ENCODE measurements at places on chromosomes 7 and 10. TPM values are rescaled to one million over a fixed set of nuclear protein-coding genes. Genes with fewer than 3 reads are reported as not detected.

DNA sequence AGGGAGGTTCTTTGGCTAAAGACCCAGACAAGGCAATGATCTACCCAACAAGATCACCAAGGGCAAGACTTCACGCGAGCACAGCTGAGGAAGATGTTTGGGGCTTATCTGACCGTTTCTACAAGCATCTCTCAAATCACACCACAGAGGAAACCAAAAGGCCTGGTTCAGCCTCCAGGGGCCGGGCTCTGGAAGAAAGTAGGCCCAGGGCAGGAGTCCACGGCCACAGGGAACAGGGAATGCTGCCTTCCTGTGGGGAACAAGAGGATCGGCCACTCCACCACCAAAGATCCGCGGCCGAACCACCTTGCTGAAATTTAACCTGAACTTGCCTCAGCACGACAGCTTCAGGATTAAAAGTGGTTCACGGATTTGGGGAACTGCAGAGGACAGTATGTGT is 332.5 kb downstream of the PTPRN2 start:
- DNase-seq, result no peak

DNA sequence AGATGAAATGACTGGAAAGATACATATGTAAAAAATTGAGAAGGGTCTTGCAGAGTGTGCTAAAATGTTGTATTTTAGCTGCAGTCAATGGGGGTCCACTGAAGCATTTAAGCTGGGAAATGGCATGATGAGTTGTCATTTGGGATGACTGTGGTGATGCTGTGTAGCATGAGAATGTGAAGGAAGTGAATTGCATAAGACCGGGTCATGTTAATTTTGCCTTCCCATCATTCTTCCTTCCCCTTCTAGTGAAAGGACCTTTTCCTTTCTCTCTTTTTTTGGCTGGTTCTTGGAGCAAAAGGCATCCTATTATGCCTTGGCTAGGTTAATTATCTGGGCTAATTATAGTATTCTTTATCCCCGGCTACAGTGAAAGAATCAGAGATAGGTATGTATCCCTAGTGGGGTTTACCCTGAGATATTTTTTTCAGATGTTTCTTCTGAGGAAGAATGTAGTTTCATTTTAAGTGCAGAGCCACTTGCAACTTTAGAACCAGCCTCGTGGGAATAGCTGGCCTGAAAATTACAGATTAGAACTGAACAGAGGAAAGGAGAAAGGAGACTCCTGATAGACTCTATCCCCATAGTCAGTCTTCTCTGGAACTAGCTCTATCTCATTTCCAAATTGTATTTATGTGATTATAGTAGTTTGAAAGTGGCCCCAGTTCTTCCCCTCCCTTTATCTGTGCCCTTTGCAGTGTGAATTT is 93.6 kb downstream of the HGF start:
- no peak for DNase-seq

DNA sequence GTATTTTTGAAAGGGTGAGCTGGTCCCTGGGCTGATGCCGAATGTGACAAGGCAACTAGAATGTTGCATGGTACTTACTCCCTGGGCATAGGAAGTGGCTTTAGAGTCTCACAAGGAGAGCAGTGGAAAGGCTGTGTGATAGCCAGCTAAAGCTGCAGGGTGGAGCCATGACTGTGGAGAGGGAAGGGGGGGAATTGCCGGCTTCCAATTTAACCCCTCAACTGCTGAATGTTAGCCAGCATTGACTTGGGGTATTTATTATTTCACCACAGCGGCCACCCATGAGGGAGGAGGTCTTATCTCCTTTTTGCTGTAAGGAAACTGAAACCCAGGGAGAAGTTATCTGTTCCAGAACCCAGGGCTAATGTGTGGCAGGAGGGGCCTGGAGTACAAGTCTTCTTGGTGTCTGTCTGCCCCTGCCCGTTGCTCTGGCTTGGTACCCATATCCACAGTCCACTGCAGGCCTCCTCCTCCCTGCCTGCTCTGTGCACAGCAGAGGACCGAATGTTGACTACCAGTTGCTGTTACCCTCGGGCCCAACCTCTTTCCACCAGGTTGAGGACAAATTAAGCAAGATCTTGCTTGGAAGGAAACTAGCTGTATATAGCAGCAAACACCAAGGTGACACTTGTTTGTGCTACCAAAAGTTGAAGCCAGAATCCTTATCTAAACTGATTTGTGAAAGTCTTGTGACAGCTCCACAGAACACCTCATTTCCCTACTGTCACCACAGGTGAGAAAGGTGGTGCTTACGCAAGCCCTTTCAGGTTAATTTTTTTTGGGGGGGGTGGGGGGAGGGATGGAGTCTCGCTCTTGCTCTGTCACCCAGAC is 37.6 kb downstream of the WBP1L start:
- no peak for DNase-seq

DNA sequence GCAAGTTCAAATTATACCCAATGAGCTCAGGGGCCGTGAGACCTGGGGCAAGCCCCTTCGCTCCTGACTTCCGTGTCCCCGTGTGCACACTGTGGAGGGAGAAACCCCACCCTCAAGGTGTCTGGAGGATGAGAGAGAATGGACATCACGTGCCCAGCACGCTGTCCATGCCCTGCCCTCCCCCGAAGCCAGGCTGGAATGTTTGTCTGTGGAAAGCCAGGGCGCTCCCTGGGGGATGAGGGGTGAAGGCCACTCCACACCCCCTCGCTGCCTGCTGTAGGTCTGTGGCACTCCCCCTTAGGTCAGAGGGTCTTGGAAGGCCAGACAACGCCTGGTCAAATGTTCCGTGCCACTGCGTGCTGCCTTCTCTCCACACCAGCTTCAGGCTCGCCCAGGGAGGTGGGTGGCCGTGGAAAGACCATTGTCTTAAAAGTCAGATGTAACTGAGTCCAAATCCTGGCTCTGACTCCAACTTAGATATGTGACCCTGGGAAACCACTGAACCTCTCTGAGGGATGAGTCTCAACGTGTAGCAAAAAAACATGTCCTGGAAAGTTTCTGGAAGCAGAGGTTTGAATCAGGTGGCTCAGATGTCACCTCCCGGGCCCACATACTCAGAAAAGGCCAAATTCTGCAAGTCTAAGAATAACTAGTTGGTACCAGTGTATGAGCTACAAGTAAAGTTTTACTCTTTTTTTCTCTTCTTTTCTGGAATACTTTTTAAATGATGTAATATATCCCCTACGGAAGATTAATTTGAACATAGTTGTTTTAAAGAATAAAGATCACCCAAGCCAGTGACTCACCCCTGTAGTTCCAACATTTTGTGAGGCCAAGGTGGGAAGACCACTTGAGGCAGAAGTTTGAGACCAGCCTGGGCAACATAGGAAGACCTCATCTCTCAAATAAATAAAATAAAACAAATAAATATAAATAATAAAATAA is 24.9 kb downstream of the RCC1L start:
- no peak for DNase-seq

DNA sequence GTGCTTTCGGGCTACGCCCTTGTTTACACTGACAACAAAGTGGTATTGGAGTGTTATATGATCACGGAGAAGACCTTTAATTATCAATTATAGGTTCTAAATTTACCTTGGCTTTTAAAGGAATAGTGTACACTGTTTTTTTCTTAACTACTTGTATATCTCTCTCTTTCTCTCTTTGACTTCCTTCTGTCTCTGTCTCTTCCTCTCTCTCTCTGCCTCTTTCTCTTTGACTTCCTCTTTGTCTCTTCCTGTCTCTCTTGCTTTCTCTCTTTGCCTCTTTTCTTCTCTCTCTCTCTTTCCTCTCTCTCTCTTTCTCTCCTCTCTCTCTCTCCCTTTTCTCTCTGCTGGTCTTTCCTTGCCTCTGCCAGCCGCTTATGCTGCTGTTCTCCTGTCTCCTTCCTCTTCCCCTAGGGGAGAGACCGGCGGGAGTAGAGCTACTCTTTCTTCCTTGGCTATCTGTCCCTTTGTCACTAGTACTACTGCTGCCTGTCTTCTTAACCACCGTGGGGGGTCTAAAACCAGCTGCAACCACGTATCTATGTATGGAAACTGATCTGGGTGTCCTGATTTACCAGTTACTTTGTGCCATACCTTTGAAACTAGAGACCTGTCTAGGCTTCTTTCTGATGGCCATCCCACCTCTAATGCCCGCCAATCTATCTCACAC is 36.9 kb upstream of the GSDME start:
- DNase-seq, result no peak

DNA sequence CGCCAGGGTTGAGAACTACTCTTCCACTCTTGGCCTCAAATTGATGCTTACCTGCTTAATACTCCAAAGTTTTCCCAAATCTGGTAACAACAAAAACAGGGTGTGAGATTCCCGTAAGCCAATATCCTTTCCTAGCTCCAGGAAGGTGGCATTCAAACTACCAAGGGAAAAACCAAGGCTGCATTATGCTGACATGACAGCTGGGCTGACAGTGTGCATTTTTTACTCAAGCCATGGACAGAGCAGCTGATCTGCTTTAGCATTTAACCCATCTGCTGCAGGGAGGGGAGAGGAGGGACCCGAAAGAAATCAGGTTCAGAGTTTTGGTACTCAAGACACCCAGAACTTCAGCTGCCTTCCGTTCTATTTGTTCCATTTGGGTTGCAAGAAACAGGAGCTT is 49.8 kb upstream of the RAPGEF5 start:
- DNase-seq, result no peak

GRCh38 chr7:26078437-26079336 is 73.3 kb upstream of the NFE2L3 start:
- no peak for DNase-seq

DNA sequence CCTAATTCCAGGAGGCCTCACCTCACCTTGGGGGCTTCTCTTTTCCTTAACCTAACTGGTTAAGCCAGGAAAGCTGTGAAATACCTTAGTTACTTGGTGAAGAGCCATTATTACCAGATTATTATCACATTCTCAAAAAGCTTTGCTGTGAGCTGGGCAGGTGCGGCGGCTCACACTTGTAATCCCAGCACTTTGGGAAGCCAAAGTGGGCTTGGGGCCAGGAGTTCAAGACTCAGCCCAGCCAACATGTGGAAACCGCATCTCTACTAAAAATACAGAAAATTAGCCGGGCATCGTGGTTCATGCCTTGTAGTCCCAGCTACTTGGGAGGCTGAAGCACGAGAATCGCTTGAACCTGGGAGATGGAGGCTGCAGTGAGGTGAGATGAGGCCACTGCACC is 102.4 kb upstream of the KLF6 start:
- DNase-seq, result no peak

- no peak for DNase-seq
Observed at GRCh38 chr7:39827571-39827970, 122.5 kb upstream of the CDK13 start.

DNA sequence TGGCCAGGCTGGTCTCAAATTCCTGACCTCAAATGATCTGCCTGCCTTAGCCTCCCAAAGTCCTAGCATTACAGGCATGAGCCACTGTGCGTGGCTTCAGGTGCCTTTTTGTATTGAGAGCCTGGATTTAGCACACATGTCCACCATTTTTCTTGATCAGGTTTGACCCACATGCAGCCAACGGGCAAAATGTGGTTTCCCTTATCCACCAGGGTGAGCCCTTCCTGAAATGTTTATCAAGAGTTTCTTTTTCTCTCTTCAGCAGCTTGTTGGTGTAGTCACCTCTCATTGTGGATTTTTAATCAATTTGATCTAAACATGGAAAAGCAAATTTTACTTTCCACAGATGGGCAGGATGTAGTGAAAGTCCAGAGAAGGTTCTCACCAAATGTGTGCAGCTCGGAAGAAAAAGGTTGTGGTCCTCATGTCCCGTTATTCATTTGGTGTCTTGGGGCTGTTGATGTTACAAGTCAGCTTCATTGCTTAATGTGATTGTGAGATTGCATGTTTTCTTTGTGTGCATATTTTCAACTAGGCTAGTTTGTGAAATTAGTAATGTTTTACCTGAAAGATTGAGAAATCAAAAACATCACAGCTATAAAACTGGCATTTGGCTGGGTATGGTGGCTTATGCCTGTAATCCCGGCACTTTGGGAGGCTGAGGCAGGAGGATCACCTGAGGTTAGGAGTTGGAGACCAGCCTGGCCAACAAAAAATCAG is 28.9 kb downstream of the GUSB start:
- no peak for DNase-seq

DNA sequence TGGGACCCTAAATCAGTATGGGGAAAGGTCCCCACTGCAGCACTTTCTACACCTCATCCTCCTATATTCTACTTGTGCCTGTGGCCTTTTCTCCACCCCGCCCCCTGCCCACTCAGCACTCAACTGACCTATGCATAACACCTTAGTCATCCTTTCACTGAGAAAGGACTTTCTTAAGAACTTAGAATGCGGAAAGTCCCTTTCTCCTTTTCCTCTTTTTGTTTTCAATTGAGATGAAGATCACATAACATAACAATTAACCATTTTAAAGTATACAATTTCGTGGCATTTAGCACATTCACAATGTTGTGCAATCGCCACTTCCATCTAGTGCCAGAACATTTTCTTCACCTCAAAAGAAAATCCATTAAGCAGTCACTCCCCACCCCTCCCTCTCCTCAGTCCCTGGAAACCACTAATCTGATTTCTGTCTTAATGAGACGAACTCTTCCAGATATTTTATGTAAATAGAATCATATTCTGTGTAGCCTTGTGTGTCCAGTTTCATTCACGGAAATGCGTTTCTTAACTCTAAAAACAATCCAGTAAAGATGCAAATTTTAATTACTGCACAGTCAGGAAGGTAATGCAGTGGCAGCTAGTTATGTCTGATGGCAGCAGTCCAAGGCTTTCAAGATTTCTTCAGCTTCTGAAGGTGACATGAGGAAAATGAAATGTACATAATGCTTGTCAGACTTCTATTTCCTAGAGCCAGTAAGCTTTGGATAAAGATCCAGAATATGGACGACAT is 41.7 kb downstream of the FAS start:
- peak; percentile 53 for DNase-seq

- DNase-seq, result peak; percentile 78
Observed at GRCh38 chr7:44639671-44640321, 33.4 kb downstream of the OGDH start.

DNA sequence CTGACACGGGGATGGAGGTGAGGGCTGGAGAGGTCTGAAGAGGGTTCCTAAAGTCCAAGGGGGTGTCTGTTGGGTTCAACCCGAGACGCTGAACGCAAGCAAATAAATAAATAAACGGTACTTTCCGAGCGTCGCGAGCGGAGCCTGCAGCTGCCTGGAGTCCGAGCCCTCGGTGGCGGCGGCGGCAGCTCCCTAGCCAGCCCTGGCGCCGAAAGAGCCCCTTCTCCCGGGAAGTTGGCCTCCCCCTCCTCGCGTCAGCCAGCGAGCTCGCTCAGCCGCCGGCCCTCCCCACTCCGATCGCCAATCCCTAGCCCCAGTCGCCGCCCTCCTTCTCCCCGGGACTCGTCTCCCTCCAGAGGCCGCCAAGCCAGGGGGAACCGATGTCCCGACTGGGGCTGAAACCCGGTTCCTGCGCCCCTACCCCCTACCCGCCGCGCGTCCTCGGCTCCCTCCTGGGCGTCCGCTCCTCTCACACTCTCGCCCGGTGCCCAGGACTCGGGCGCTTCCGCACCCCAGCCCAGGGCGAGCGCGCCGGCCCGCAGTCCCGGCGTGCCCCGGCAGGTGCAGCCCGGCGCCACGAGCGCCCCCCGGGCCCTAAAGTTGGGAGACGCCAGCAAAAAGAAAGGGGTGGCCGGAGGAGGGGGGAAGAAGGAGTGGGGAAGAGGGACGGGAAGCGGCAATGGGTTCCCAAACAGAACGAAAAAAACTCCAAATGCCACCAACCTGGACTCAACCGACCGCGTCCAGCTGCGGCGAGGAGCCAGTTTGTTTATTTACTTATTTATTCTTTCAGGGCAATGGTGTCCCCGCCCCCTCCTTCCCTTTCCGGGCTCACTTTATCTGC is at the start of gene GFRA1:
Gene GFRA1 (minus strand): TSS at position 767 of the 844 bp plus-strand sequence. CDS start 1,177 bp downstream, outside the sequence.
- no peak for DNase-seq

ADAM12 gene
- 11.2 TPM for total RNA-seq

MMP21 gene
- not detected for total RNA-seq

GPER1 gene
- 4.6 TPM for total RNA-seq

NAT16 gene
- total RNA-seq, result not detected

NEUROG3 gene
- not detected for total RNA-seq

HOGA1 gene
- total RNA-seq, result 0.27 TPM

BEND7 gene
- 0.13 TPM for total RNA-seq

POLL gene
- total RNA-seq, result 20.9 TPM

UCMA gene
- total RNA-seq, result not detected
